ENCODE measurements at places on chromosomes 7 and 10.

- no peak for DNase-seq
Measured at GRCh38 chr7:97576043-97576442, 155.8 kb upstream of the TAC1 start.

- no peak for DNase-seq
Measured at GRCh38 chr7:89731751-89732445, 422.4 kb upstream of the STEAP1 start.

DNA sequence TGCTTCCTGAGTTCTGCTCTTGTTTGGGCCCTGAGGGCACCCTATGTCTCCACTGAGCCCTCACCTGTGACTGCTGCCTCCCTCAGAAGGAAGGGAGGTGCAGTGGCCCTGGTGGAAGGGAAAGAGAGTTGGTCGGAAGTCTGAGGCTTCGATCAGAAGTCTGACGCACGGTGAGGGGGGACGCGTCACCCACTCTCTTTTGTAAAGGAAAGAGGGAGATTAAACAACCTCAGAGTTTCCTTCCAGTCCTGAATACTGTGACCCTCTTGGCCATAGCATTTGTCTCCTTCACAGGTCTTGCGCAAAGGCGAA is 31.4 kb upstream of the TRIM8 start:
- no peak for DNase-seq

DNA sequence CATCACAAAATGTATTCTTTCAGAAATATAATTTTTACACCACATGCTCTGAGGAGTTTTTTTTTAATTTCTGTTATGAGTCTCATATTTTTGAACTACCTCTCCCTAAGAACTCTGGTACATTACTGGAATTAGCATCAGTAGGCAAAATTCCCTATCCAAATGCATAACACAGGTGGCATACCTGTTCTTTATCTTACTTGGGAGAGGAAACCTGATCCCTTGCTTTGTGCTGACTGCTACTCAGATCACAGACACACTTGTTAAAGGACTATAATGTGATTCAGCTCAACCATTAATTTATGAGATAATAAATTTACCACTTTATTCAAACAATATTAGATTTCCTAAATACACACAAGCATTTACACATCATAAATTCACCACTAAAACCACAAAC is 617.2 kb downstream of the GRM8 start:
- no peak for DNase-seq

DNA sequence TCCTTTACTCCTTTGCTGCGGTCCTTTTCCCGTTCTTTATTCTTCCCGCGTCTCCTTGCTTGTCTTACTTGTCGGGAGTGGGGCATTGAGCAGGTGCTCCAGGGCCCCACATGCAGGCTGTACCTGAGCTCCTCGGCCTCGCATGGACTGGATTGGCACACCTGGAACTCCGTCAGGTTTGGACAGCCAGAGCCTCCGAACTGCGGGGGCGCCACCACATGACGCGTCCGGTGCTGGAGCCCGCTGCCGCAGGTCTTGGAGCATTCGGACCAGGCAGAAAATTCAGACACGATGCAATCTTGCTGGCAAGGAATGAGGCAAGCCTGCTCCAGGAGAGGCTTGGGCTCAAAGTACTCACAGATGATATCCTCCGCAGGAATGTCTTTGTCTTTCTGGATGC is 195.7 kb downstream of the THSD7A start:
- no peak for DNase-seq

- DNase-seq, result no peak
Measured at GRCh38 chr7:36096460-36097095, 56.5 kb upstream of the EEPD1 start.

- DNase-seq, result no peak
Measured at GRCh38 chr7:114822844-114823243, 99.0 kb upstream of the MDFIC start.

DNA sequence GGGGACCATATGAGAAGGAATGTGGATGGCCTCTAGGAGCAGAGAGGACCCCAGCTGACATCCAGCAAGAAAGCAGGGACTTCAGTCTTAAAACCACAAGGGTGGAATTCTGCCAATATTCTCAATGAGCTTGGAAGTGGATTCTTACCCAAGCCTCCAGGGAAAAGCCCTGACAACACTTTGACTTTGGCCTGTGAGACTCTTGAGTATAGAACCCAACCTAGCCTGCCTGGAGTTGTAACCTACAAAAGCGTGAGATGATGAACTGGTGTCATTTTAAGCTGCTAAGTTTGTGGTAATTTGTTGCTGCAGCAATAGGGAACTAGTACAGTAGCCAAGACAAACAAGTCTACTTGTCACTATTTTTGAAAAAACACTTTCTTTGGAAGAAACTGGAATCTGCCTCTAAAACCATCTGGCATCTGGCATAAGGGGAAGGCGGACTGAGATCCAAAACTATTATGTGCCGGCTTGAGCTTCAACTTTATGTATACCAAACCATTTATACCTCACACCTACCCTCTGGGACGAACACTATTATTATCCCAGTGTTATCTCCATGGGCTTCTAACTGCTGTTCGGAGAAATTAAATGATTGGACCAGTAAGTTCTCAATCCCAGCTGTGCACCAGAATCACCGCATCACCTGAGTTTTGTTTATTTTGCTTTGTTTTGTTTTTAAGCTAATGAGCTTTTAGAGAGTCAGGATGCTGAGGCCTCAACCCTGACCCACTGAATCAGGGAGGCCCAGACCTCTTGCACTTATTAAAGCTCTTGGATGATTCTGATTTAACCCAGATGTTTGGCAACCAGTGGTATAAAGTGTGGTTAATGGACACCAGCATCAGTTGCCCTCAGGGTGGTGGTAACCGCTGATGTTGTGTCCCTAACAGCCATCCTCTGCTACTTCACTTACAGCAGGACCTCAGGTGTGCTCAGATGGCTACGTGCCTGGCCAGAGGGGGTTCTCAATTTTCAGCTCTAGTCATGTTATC is 83.0 kb downstream of the C1GALT1 start:
- DNase-seq, result no peak

DNA sequence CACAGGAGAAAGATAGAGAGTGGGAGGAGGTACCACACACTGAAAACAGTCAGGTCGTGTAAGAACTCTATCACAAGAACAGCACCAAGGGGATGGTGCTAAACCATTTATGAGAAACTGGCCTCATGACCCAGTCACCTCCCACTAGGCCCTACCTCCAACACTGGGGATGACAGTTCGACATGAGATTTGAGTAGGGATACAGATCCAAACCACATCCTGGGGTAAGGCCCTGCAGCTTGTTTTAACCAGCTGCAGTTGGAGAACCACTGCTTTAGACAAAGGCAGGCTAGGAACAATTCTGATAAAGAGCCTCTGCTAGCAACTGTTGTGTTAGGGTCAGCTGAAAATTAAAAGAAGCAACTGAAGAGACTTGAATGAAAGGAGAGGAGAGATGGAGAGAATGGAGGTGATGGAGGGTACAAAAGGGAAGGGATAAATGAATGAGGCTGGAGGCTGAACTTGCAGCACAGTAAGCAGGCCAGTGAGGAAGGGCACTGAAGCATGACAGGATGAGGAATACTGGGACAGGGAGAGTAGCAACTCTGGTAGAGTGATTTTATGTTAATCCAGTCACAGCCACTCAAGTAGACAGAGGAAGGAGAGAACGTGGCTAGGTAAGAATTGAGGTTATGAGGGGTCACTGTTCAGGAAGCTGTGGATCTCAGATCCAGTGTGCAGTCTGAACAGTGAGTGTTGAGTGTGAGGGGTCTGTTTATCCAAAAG is 23.6 kb downstream of the MEST start:
- DNase-seq, result no peak

- no peak for DNase-seq
Measured at GRCh38 chr10:59397961-59398360, 35.6 kb upstream of the FAM13C start.

DNA sequence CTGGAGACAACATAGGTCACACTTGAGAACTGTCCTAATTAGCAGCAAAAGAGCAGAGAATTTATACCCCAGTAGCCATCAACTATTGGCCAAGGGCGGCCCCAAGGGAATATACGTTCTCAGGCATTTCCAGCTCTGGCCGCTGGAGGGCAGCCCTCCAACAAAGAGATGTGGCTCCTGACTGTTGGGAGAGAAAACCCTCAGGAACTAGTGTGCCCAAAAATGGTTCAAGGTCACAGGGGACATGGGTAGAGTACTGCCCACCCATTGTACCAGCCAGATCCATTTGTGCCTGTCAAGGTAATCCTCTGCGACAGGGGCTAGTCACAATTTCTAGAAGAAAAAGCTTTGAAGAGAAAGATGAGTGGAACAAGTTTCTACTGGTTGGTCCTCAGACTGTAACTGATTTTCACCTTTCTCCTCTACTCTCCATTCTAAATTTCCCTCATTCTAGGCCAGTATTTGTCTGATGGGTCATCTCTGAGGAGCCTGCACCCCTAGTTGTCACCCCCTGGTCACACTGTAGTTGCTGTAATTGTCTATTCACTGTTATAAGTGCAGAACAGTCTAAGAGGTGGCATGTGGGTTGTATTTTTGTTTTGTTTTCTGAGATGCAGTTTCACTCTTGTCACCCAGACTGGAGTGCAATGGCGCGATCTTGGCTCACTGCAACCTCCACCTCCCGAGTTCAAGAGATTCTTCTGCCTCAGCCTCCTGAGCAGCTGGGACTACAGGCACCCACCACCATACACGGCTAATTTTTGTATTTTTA is 14.7 kb upstream of the C7orf33 start:
- DNase-seq, result peak; percentile 55

DNA sequence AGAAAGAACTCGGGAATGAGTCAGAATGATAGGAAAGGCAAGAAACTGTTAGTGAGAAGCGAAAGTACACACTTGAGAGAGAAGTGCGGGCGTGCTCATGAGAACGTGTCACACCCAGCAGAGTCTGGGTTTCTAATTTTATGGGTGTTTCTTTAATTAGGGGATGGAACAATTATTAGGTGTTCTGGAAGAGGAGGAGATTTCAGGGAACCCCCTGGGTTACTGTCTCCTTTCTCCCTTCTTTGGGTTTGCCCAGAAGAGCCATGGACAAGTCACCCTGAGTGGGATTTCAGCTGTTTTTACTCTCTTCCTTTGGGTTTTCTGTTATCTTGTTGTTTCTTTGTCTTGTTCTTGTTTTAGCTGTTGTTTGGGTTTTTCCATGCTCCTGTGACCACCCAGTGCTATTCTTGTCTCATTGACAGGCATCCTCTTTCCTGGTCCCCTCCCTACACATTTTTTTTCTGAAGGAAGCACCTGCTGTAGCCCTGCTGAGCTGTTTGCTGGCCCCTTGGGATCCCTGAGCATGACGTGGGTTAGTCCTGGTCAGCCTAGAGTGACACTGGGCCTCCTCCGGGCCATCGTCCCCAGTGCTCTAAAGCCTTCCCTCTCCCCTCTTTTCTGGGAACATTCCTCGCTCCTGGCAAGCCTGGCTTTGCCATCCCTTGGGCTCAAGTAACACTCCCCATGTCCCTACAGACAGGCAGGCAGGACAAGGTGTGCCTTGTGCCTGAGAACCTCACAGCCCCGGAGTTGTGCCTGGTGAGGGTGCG is 3.5 kb downstream of the SH2D4B start:
- peak; percentile 45 for DNase-seq

GRCh38 chr7:15561835-15562234 is at the start of gene AGMO:
Gene AGMO (minus strand): TSS chr7:15562015.
- no peak for DNase-seq

DNA sequence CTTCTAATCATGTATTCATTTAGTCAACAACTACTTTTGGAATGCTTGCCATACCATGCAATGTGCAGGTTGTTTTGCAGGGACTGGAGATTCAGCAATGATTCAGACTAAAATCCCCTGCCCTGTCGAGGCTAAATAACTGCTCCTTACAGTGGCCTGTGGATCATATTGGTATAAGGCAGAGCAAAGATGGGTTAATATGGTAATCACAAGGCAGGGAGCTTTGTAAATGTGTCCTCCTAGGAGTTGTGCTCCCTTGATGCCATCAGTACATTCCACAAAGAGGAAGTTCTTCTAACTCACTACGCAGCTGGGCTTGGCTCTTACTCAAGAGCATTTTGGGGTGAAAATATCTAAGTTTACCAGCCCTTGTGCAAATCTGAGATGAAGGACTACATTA is 614 bp upstream of the IFIT2 start:
- DNase-seq, result no peak

- DNase-seq, result no peak
Measured at GRCh38 chr10:77068969-77069368, 568.6 kb downstream of the KCNMA1 start.

GRCh38 chr10:83909001-83909400 is 230.3 kb upstream of the GHITM start:
- DNase-seq, result no peak

DNA sequence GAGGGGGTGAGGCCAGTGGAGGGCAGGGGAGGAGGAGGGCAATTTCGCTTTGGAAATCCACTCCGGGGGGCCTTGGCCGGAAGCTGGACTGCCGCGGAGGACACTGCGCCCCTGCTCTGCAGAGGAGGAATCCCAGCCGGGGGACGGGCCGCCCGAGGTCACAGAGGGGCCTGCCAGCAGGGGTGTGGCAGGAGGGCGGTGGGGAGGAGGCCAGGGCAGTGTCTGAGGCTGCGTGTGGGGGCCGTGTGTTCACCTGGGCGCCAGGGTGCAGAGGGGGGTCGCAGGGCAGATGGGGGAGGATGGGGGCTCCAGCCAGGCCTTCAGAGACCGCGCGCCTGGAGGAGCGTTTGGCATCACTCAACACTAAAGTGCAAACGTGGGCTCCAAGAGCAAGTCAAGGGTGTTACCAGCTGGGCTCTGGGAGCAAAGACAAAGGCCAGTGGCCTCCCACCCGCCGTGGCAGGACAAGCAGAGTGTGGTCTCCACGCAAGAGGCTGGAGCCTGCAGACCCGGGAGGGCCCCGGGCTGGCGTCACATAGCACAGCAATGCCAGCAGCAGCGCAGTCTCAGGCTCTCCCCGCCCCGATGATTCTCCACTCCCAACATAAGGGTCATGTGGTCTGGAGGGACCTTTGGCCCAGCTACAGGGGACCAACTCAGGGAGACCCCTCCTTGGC is 45.3 kb upstream of the DNAJB6 start:
- no peak for DNase-seq

- no peak for DNase-seq
Measured at GRCh38 chr10:85598646-85599045, 767.9 kb downstream of the GRID1 start.

DNA sequence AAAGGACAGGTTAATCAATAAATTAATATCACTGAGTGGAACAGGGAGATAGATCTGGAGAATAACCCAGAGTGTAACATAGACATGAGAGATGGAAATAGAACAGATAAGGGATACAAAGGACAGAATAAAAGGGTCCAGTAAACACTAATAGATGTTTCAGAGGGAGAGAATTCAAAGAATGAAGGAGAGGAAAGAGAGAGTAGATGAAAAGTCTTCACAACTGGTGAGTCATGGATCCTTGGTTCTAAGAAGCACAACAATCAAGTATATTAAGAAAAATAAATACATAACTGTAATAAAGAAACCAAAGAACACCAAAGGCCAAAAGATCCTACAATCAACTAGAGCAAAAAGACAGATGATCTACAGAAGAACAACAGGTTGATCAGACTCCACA is 66.3 kb downstream of the BEND7 start:
- no peak for DNase-seq

Measured in stimulated activated effector memory CD8-positive, alpha-beta T cell treated with anti-CD3 and anti-CD28 coated beads, Interleukin-12 subunit alpha, Interleukin-12 subunit beta, amount 100 ng/mL, for 72 hours (primary cell).